Glomerular endothelial cell (primary cell): ENCODE measurements at places on chromosomes 7 and 10.
A peak's percentile ranks its signal among the peaks of the same experiment; 100 is the strongest.

DNA sequence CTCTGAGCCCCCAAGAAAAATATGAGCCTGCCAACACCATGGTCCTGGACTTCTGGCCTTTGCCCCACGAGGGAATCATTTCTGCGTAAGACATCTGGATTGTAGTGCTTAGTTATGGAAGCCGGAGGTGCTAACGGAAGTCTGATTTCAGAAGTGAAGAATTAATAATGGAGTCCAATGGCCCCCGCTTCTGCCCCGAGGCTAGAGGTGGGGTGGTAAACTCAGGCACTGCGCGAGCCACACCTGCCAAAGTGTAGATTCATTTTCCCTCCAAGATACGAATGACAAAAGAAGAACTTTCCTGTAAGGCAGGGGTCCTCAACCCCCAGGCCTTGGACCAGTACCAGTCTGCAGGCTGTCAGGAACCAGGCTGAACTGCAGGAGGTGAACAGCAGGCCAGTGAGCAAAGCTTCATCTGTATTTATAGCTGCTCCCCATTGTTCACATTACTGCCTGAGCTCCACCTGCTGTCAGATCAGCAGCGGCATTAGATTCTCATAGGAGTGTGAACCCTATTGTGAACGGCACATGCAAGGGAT lies 22.3 kb downstream of the CNPY1 start:
- DNase-seq = no peak

- DNase-seq = no peak
These were observed 203.0 kb upstream of the KLF14 start for GRCh38 chr7:130937016-130937415.

DNA sequence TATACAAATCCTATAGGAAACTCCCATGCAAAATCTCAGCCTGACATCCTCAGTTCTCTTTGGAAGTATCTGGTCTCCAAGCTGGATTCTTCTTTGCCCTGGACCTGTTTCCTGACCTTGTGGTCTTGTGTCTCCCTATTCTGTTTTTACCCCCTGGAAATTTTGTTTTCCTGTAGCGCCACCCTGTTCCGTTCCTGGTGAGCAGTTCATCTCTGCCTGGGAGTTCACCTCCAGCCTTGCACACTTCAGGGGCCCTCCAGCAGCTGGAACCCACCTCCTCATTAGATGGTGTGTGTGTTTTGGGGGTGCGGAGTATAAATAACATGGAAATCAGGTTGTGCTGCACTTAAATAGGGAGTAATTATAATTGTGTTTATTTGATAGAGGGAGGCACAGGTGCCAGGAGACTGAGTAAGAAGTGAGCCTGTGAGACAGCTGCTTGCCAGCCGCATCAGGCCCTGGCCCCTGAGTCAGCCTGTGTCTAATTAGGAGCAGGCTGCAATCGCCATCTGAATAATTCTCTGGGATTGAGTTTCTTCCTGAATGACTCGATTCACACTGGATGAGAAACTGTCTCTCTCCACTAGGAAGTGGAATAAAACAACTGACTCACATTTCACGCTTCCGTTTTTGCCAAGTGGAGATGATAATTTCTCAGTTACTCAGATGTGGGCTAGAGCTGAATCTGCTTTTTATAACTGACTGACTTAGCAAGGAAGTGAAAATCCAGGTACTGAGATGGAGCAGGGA lies 69.4 kb upstream of the HECTD2 start:
- DNase-seq = peak; percentile 87

- no peak for DNase-seq
These were observed 130.0 kb downstream of the FAM53B start for GRCh38 chr10:124614003-124614659.

GRCh38 chr7:26813432-26813831 lies 51.0 kb downstream of the SKAP2 start:
- DNase-seq = no peak

DNA sequence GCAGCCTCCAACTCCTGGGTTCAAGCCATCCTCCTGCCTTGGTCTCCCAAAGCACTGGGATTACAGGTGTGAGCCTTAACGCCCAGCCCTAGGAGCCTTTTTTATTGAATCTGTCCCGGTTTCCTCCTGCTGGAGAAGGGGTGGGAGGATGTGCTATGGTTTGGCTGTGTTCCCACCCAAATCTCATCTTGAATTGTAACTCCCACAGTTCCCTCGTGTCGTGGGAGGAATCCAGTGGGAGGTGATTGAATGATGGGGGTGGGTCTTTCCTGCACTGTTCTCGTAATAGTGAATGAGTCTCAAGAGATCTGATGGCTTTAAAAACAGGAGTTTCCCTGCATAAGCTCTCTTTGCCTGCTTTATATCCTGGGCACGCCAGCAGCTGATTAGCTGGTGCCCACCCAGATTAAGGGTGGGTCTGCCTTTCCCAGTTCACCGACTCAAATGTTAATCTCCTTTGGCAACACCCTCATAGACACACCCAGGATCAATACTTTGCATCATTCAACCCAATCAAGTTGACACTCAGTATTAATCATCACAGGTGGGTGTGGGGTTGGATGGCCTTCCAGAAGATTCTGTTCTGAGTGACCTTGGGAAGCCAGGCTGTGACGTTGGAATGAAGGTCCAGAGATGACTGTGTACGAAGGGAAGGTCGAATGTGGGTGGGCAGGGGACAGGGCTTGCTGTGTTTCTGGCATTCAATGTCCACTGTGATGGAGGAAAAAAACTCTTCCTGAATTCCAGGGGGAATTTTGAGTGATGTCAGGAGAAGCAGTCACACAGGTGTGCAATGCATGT lies 33.8 kb upstream of the CUX1 start:
- no peak for DNase-seq

- DNase-seq = no peak
These were observed 90.9 kb upstream of the STK17A start for GRCh38 chr7:43491984-43492383.
